ENCODE measurements at places on chromosomes 3 and 15.
A peak's percentile ranks its signal among the peaks of the same experiment; 100 is the strongest.

DNA sequence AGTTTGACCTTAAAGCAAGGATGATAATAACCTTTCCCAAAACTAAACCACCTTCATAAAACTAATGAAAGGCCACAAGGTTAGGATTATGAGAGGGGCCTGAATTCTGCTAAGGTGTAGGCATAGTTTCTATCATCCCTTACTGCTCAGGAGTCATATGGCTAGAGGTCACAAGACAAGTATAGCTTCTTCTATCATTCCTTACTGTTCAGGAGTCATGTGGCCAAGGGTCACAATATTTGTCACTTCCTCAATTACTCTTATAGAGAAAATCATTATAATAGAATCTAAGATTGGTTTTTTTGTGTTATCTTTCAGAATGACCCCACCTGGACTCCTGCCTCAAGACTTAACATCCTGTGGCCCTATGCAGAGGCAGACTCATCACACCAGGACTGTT lies 36.6 kb downstream of the HERC1 start:
- DNase-seq = no peak

GRCh38 chr3:48285132-48285531 lies 44.2 kb downstream of the ZNF589 start:
- DNase-seq = no peak

DNA sequence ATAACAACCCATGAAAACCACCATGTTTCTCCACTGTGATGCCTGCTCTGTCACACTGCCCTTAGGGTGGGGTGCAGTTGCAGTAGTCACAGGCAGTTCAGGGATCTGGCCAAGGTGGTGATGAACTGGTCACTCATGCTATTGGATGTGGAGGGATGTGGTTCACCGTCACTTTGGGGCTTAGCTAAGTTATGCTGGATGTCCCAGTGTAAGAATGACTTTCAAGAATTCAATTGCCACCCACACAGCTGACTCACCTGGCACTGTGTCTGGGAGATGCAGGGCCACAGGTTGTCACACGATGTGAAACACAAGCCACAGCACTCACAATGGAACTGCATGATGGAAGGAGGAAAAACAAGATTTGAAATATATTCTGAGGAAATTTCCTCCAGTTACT lies 146.1 kb upstream of the CTNNB1 start:
- DNase-seq = no peak

GRCh38 chr3:43018246-43018645 lies 39.1 kb downstream of the GASK1A start:
- no peak for DNase-seq

DNA sequence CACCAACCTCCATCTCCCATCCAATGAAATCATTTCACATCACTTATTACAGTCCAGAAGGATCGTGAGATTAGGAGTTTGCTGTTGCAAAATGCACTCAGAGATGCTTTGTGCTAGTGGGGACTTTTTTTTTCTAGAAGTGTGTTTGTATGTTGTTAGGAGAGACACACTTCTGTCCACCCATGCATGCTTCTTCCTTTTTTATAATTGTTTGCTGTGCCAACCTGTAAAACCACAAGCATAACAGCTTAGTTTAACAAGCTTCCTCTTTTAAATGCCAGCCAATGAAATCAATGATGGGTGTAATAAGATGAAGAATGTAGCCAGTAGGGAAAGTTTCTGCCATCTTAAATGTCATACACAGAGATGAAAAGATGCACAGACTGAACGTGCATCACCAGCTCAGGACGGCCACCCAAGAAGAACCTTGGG lies 305.6 kb upstream of the STT3B start:
- DNase-seq = no peak

GRCh38 chr3:179961071-179961702 lies 75.5 kb downstream of the PEX5L start:
- no peak for DNase-seq

DNA sequence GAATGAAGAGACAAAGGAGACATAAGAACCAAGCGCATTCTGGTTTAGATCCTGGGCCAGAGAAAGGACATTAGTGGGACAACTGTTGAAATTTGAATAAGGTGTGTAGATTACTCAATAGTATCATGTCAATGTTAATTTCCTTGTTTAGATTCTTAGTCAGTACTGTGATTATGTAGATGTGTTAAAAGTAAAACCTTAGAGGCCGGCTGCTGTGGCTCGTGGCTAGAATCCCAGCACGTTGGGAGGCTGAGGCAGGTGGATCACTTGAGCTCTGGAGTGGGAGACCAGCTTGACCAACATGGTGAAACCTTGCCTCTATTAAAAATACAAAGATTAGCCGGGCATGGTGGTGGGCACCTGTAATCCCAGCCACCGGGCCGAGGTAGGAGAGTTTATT lies 26.7 kb downstream of the CYP8B1 start:
- no peak for DNase-seq

DNA sequence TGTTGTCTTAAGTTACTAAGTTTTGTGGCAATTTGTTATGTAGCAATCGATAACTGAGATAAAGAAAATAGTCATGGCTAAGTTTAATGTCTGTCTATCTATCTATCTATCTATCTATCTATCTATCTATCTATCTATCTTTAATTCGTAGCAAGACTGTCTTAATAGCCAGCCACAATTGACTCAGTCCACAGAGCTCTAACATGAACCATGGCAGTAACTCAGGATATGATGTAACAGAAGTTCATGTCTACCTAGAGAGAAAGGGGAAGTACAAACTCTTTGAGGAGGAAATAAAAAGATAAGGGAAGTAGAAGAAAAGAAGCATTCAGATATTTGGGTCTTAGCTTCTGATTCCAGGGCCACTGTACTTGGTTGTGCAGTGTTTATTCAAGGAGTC lies 61.5 kb upstream of the FNDC3B start:
- no peak for DNase-seq

GRCh38 chr15:52678468-52679231 lies 538 bp downstream of the ATOSA start:
- peak; percentile 65 for DNase-seq

GRCh38 chr3:107211608-107212007 lies 165.6 kb upstream of the CCDC54 start:
- no peak for DNase-seq

DNA sequence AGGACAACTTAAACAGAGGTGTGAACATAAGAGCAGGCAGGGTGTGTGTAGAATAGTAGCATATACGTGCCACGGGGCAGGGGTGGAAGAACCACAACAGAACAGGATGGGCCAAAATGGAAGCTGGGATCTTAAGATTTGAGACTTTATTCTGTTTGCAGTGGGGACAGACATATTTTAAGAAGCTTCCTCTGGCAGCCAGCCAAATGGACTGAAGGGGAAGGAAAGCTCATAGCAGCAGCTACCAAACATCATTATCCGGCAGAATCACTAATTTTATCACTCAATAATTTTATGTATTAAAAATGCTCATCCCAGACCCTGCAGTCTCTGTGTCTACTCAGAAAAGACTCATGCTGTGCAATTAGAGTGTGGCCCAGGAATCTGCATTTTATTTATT lies 130.9 kb upstream of the CTDSPL start:
- no peak for DNase-seq

- no peak for DNase-seq
Measured at GRCh38 chr3:124206225-124207055, 214.5 kb upstream of the ROPN1 start.

GRCh38 chr3:160980740-160981139 lies 124.4 kb downstream of the B3GALNT1 start:
- no peak for DNase-seq

DNA sequence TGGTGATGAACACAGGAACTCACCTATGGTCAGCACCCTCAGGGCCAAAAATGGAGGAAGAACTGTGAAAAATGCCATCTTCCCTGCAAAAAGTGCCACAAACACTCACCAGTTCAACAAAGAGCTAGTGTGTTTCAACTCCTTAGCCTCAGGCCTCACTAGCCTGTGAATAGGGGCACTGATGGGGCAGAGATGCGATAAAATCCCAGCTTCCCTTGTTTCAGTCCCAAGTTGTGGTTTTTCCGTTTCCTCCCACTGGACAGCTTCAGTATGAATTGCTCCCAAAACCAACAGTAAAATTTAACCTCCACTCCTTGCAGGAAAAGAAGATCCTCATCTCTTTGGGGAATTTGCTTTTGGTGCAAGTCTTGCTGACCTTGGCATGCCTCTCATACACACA lies 117.4 kb upstream of the ADAMTS9 start:
- no peak for DNase-seq

GRCh38 chr15:72057548-72058091 lies 60.3 kb downstream of the MYO9A start:
- no peak for DNase-seq

GRCh38 chr3:184134746-184135148 lies 411 bp upstream of the EIF2B5 start:
- DNase-seq = no peak

DNA sequence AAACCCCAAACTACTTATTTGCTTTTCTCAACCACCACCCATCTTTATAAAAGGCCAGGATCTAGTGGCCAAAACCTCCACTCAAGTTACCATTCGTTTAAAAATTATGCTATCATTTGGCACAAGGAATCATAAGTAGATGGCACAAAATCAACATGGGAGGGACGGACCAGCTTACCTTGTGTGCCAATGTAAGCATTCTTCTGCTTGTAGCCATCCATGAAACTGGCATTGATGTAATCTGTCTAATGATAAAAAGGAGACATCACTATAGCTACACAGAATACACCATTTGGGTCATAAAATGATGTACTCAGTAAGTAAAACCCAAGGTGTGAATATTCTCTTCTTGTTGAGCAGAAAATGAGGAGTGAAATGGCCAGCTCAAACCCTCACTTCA lies 28.2 kb upstream of the SIN3A start:
- no peak for DNase-seq

GRCh38 chr3:127156338-127157050 lies 36.4 kb upstream of the PRR23E start:
- no peak for DNase-seq

- peak; percentile 46 for DNase-seq
Measured at GRCh38 chr3:66342717-66343356, 122.0 kb downstream of the SLC25A26 start.

DNA sequence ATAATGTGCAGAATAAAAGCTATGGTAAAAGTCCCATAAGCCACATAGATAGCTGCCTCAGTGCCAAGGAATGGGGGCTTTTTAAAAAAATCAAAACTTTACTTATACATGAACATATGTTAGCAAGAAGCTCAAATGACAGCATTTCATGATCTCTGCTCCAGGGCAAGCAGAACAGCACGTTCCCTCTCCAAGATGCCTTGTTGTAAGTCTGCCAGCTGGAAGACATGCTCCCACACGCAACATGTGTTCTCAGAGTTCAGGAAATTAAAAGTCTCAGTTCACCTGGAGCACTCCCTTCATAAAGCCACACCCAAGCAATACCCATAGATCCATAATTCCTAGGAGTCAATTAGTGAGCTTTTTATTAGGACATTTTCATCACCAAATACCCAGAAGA lies 52.2 kb downstream of the ABI3BP start:
- DNase-seq = peak; percentile 44

- peak; percentile 49 for DNase-seq
Measured at GRCh38 chr3:183381179-183381578, 47.2 kb downstream of the MCF2L2 start.

DNA sequence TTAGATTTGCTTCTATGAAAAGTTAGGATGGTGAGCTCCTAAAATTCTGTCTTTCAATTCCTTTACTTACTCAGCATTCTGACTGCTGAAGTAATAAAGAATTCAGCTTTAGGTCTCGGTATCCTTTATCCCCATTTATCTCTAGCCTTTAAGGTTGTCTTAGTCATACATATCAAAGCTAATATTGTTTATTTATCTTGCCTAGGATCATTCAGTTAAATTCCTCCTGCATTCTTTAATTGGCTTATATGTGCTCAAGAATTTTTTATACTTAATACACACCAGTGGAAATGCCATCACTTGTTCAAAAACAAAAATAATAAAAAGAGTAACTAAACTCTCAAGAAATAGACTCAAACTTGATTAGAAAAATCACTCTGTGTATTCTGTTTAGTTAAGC lies 507.0 kb downstream of the ZPLD1 start:
- no peak for DNase-seq

GRCh38 chr3:161851941-161852566 lies 355.4 kb downstream of the OTOL1 start:
- peak; percentile 17 for DNase-seq

DNA sequence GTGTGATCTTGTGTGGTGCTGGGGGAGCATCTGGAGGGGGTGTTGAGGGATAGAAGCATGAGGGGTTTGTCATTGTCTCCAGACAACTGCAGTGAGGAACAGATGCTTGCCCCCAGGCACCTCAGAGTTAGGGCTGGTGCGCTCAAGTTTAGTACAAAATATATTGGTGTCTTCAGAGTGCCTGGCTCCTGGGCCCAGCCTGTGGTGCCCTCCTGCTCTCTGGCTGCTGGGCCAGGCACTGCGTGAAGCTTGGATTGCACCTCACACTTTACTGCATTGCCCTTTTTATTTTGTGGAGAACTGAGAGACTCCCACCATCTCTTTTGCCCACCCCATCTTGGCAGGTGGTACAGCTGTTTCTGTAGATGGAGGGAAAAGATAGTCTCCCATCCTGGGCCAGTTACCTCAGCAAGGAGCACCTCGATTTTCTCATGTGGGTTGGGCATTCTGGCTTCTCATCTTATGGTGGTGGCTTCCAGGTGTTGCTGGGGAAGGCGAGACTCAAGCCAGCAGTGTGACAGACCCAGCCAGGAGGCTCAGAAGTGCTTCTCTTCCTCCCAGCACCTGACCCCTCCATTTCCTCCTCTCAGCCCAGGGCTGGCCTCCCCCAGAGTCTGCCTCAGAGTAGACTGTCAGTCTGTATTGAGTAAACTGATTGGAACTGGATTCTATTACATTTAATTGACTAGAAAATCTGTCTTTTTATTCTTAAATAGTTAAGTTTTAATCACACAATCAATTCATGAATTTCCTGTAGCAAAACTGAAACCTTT lies 140.5 kb downstream of the DNAJB8 start:
- no peak for DNase-seq

GRCh38 chr15:62520887-62521286 lies 355.8 kb upstream of the C2CD4B start:
- no peak for DNase-seq

DNA sequence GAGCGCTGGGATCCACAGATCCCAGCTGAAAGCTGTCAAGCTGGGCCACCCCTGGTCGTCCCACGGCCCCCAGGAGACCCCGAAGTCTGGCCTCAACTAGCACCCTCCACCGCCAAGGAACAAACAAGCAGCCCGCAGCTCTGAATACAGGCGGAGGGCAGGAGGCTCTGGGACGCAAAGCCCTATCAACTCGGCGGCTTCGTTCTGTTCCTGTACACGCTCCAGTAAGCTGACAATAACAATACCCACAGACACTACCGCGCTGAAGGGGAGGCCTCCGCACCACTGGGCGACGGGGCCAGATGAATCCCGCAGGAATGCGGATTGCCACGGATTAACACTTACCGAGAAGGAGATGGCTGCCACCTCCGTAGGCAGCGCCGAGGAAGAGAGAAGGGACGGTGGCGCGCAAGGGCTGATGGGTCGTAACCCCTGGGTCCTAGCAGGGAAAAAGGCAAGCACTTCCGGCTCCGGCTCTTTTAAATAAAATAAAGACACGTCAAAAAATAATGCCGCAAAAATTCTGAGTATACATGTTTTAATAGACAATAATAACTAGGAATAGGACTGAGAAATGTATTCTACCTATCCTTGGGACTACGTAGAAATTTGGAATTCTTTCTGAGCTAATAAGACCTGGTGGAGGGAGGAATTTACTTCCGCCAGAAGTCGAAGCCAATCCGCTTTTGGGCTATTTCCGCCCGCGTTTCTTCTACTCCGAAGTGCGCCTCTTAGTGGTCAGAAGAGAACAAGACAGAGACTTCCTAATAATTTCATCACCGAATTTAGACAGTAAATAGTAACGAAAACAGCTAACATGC lies at the start of gene RPL32:
Gene RPL32 (minus strand): TSS at position 417 of the 821 bp plus-strand sequence. CDS start 1,328 bp downstream, outside the sequence.
- peak; percentile 96 for DNase-seq

GRCh38 chr3:185488465-185488864 lies 10.4 kb downstream of the TMEM41A start:
- no peak for DNase-seq

Data from fibroblast of gingiva (primary cell).